ENCODE measurements at places on chromosomes 11 and 22.
A peak's percentile ranks its signal among the peaks of the same experiment; 100 is the strongest.

GRCh38 chr11:1706634-1707400, 9.8 kb downstream of the KRTAP5-6 start:
- no peak for DNase-seq

DNA sequence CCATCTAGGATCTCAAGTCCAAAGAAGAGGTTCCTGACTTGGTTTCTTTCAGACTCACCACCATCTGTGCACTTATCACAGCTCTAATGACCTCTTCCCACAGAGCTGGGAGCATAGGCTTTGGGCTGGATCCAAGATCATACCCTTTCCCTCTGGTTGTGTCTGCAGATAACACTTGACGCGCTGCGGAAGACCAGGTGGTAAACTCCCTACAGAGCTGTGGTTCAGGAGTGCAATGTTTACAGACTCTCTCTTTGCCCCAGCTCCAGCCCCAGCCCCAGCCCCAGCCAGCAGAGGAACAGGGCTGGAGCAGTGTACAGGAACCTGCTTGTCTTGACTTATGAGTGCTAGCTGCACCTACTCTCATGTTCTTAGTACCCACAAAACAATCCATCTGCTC, 274.4 kb upstream of the SYN3 start:
- DNase-seq = no peak

DNA sequence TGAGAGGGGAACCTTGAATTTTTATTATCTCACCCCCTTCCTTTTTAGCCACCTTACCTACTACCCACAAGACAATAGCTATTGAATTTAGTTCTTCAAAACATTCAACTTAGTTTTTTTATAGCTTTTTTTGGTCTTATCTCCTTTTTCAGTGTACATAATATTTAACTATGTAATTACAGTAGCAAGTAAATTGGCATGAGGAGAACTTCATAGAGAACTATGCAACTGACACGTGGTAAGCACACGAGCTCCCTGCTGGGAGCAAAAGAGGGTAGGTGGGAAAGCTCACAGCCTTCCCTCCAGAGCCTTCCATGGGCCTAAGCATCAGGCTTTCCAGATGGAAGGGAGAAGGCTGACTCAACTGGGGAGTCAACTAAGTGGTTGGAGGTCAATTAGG, 22.1 kb upstream of the ZDHHC13 start:
- no peak for DNase-seq

GRCh38 chr11:117519170-117519569, 191.5 kb downstream of the CEP164 start:
- no peak for DNase-seq

- DNase-seq = no peak
These were observed 57.8 kb downstream of the PPFIBP2 start for GRCh38 chr11:7571640-7572000.

GRCh38 chr22:50544746-50545253, 899 bp upstream of the KLHDC7B start:
- DNase-seq = peak; percentile 57

GRCh38 chr11:78078218-78079167, 1.2 kb downstream of the NDUFC2 start:
- no peak for DNase-seq

GRCh38 chr22:22245935-22246525, 1.4 kb downstream of the VPREB1 start:
- no peak for DNase-seq

GRCh38 chr11:121337740-121338272, 45.2 kb downstream of the SC5D start:
- DNase-seq = no peak

DNA sequence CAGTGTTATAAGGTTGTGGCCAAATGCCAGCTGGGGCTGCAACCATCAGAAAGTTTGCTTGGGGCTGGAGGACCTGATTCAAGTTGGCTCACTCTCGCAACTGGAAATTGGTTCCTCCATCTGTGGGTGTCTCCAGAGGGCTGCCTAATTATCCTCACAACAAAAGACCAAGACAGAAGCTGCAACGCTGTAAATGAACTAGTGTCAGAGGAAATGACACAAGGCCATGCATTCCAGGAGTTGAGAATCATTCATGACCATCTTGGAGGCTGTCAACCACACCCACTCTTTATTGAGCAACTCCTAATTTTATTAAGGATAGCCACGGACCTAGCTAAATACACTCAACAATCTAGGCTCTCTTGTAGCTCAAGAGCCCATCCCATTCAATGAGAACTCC, 1060.8 kb downstream of the OPCML start:
- DNase-seq = no peak

GRCh38 chr11:116707161-116707629, 65.6 kb downstream of the BUD13 start:
- no peak for DNase-seq

- DNase-seq = peak; percentile 35
These were observed 39.3 kb upstream of the BSX start for GRCh38 chr11:123020968-123021367.

- DNase-seq = no peak
These were observed 33.0 kb upstream of the PRR5 start for GRCh38 chr22:44668886-44669521.

- no peak for DNase-seq
These were observed 64.0 kb downstream of the CD6 start for GRCh38 chr11:61035526-61035835.

DNA sequence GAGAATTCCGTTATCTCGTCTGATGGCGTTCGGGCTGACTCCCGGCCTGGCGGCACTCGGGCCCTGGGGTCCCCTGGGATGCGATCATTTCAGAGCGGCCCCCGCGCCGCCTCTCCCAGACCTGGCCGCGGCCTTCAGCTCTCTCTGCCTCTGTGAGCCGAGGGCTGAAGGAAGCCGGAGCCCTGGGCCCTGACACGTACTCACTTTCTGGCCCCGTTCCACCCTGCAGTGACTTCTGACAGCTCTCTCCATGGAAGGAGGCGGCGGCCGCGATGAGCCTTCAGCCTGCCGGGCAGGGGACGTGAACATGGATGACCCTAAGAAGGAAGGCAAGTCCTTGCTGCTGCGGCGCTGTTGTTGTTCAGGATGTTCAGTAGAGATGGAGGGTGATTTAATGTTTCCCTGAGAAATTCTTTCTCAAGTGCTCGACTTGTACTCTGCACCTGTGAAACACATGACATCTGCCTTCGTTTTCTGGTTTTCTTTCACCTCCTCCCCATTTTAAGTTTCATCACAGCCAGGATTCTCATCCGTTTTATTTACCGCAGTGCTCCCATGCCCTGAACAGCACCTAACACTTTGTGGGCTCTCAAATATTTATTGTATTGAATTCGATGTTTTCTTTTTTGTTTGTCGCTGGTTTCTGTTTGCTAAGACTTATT, 612 bp downstream of the GTSE1 start:
- DNase-seq = no peak

GRCh38 chr22:41648432-41648831, 27.3 kb downstream of the XRCC6 start:
- no peak for DNase-seq

DNA sequence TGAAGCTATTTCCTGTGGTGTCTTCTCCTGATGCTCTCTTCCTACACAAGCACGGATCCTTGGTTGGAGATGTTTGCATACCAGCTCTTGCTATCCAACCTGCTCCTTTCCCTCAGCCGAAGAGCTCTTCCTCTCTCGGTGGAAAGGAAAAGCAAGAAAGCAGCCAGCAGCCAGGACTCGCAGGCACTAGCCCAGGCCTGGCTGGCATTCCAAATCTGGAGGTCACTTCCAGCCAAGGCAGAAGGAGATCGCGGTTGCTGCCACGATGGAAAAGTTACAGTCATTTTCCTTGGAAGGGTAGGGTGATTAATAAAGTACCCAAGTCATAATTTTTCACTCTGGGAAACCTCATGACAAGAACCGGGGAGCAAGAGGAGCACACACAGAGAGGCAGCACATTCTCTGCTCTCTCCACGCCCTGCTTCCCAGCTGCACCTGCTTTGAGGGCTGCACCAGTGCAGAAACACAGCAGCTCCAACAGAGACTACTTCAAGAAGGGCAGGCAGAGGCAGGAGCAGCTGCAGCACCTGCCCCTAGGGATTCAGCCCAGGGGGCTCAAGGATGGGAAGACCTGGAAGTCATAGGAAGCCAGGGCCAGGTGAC, 399.3 kb downstream of the CADM1 start:
- DNase-seq = no peak

- no peak for DNase-seq
These were observed 8.7 kb upstream of the TESMIN start for GRCh38 chr11:68759991-68760390.

DNA sequence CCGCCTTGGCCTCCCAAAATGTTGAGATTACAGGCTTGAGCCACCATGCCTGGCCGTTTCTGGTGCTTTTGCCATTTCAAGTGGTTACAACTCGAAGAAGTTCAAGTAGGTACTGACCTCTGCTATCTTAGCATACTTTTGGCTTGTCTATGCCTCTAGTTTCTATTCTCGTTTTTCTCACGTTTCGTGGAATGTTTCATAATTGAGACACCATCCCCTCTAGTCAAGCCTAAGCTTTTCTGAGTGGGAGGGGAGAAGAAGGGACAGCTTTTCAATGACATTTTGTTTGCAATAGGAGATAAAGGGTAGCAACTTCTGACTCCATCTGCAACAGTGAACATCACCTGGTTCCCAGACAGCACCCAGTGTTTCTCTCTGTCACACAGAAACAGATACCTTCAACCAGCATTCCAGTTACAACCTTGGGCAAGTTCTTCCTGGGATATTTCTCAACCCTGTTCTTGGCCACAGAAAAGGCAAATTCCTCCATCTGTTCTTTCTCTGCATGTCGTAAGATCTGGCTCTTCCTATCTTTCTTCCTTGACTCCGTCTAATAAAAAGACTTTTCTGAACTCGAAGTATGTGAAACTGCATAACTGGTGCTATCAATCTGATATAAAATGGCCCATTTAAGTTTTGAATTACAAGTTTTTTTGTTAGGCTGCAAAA, 25.5 kb downstream of the DDI1 start:
- no peak for DNase-seq

GRCh38 chr11:60658409-60658808, 41.0 kb upstream of the MS4A8 start:
- no peak for DNase-seq

- no peak for DNase-seq
These were observed 92.8 kb upstream of the KCNQ1OT1 start for GRCh38 chr11:2792381-2793250.

- no peak for DNase-seq
These were observed 16.2 kb upstream of the NNMT start for GRCh38 chr11:114279792-114280546.

DNA sequence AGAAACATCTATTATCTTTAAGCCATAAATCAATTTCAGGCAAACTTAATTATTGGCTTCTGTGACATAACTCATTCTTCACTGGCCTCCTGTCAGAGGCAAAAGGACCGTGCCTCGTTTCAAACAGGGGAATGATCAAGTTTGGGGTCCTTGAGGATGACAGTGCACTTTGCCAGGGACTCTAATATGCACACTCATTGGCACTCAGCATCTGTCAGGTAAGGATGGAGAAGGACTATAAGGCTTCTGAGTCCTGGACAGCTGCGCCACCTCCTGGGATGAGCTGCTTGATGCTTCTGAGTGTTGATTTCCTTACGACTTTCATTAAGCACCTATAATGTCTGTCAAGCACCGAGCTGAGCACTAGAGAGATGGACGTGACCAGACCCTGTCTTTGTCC, 20.2 kb downstream of the BPIFC start:
- no peak for DNase-seq

DNA sequence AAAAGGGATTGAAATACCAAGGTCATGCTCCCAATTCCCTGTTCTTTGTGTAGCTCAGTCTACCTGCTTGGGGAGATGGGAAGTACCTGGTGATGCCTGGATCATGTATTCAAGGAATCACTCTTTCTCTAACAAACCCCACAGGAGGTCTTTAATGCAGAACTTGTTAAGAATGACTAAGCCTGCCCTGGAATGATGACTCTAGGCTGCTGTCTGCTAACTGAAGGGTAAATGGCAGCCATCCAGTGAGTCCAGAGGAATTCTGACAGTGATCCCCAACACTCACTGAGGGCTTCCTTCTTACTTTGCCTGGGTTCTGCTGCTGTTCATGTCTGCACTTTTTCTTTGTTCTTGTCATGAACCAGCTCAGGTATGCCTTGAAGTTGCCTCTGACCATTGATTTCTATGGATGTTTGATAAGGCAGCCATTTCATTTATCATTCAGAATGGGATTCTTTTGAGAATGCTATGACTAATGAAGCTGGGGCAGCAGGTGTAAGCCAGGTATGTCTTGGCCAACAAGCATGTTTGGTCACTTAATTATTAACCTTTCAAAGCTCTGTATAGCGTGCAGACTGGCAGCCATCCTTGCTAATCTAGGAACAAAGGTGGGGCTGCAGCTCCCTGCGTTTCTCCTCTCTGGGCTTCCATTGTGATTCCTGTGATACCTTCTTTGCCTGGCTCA, 11.4 kb downstream of the PRSS23 start:
- no peak for DNase-seq

GRCh38 chr11:131025421-131026125, 109.3 kb upstream of the SNX19 start:
- DNase-seq = no peak

DNA sequence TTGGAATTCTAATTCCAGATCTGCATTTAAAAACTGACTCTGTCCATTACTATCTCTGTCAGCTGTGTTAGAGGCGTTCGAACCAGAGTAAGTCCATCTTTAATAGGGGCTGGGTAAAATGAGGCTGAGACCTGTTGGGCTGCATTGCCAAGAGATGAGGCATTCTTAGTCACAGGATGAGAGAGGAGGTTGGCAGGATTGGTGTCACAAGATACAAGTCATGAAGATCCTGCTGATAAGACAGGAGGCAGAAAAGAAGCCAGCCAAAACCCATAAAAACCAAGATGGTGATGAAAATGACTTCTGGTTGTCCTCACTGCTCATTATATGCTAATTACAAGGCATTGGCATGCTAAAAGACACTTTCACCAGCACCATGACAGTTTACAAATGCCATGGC, 356.3 kb upstream of the ISX start:
- DNase-seq = no peak

- DNase-seq = peak; percentile 83
These were observed at the start of gene PRDM11 for GRCh38 chr11:45146072-45147016. PRDM11 (plus strand) TSS chr11:45146639; CDS start chr11:45181767, 35,128 bp downstream.

DNA sequence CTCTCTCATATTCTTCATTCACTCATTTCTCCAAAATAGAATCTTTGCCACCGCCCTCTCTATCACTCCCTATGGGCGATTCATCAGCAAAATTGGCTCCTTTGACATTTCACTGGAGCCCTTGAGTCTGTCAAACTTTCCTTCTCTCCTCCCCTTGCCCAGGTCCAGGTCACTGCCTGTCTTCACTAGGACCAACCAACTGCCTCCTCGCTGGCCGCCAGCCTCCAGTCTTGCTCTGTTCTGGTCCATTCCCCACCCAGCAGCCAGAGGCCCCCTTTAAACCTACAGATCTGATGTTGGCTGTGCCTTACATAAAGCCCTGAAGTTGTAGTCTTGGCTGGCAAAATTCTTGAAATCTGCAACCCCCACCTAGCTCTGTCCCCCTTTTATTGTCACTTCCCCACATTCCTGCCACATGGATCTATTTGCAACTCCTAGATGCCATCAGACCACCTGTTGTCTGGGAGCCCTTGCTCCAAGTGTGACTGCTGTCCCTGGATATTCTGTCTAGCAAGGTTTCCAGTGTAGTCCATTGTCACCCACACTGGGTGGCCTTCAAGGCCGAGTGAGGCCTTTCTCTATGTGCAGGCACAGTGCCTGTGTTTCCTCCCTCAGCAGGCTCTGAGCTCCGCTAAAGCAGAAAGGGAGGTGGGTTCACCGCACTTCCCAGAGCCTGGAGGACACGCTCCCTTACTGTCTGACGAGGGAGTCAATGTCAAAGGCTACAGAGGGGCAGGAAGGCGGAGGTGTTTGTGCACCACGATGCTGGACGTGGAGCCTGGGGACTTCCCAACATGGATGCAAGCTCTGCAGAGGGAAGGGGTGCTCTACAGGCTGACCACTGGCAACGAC, 25.5 kb downstream of the MYEOV start:
- peak; percentile 17 for DNase-seq

GRCh38 chr22:37334859-37335805, 52.8 kb downstream of the CYTH4 start:
- no peak for DNase-seq

Data from activated T-cell treated with anti-CD3 and anti-CD28 coated beads, Interleukin-2, amount 50 U/mL, for 24 hours (primary cell).